Umbilical cord (tissue), 2 donors: ENCODE measurements at places on chromosomes 13 and 19.

GRCh38 chr13:114324334-114324733 lies 10.0 kb downstream of the CHAMP1 start:
- DNase-seq = no peak

GRCh38 chr13:34241332-34241731 lies 423.4 kb downstream of the RFC3 start:
- no peak for DNase-seq

- DNase-seq = no peak
Observed at GRCh38 chr13:48410199-48410598, 2.7 kb downstream of the LPAR6 start.

GRCh38 chr19:31173991-31174390 lies 175.2 kb downstream of the TSHZ3 start:
- DNase-seq = no peak

DNA sequence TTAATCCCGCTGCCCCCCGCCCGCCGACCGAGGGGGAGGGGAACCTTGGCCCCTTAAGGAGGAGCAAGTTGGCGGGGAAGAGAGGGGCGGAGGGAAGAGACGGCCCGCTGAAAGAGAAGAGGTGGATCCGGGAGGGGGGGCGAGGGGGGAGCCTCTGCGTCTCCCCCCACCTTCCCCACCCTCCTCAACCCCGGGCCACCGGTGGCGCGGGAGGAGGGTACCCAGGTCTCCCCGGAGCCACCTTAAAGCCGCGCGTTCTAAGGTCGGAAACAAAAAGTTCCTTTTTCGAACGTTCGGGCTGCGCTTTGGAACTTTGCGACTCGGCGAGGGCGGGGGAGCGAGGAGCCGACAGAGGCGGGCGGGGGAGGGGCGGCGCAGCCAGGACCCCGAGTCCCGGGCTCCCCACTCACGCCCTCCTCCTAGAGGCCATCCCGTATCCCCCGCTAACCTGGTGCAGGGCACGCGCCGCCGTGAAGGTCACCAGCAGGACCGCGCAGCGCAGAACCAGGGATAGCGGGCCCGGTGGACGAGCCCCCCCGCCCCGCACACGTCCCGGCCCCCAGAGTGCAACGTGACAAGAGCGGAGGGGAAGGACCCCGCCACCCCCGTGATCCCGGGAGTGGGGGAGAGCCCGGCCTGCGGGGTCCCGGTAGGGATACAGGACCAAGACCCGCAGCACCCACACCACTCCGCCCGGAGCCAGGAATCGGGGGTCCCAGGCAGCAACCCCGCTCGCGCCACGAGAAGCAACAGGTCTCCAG lies 659 bp downstream of the ERF start:
- DNase-seq = peak; percentile 84

GRCh38 chr19:18131841-18132596 lies 20.9 kb upstream of the PIK3R2 start:
- DNase-seq = no peak

DNA sequence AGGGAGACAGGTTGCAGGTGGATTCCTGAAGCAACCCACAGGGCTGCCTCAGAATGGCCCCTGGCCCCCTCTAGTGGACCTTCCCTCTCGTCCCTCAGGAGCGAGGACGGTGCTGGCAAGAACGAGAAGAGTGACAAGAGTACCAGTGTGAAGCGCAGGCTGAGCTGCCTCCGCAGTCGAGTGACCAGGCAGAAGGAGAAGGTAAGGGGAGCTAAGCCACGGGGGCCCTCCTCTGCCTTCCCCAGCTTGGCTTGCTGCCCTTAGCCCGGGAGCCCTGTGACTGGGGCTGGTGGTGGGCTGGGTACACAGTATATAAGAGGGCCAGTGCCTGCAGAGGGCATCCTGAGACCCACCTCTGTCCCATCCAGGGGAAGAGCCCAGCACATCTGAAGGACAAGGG lies 34.0 kb downstream of the ARHGEF18 start:
- DNase-seq = no peak

GRCh38 chr19:10808937-10809649 lies 26.9 kb downstream of the TMED1 start:
- peak; percentile 62 for DNase-seq

DNA sequence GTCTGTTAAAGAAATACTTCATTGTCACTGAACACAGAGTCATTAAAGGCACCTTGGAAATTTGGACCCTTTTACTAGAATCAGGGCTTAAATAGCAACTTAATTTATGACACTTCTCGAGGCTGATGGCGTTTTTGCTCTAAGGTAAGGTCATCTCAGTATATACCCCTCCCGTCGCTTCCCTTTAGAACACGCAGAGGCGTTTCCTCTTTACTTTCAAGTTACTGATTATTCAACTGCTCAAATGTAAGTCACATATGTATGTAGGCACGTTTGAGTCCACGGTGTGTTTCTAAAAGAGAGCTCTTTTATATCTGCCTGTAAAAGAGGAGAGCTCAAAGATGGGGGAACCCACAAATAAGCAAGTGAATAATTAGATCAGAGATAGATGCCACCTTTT lies 181.5 kb downstream of the TSHZ3 start:
- no peak for DNase-seq

- peak; percentile 20 for DNase-seq
Observed at GRCh38 chr13:77065461-77066147, 38.6 kb upstream of the FBXL3 start.

DNA sequence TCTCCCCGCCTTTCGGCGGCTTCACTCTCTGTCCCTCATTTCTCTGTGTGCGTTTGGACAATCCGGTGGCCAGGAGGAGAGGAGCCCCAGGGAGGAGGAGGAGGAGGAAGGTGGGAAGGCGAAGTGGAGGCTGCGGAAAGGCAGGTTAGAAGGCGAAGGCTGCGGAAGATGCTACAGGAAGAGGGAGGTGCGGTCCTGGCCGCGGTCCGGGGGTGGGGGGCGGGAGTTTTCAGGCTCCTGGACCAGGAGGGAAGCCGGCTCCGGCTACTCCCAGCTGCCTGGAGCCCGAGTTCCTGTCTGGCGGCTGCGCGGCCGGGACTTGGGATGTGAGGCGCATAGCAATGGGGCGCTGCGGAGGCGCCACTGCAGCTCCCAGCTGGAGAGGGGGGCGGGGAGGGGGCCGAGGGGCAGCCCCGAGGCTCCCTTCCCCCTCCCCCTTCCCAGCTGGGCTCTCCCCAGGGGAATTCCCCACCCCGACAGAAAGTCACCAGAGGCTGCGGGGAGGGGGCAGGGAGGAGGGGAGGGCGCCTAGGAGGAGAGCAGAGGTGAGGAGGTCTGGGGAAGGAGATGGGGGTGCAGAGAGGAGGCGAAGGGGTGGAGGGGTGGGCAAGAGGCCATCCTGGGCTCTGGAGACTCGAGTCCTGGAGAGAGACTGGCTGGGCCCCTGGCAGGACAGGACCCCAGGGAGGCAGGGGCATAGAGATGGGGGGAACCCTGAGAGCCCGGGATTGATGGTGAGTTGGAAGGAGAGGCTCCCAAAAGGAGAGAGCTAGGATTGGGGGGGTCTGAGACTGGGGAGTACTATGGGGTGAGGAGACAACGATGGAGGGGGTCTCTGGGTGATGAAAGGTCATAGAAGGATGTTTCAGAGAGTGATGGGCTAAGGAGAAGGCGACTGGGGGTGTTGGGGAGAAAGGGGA lies 2.0 kb downstream of the LRRC4B start:
- no peak for DNase-seq

DNA sequence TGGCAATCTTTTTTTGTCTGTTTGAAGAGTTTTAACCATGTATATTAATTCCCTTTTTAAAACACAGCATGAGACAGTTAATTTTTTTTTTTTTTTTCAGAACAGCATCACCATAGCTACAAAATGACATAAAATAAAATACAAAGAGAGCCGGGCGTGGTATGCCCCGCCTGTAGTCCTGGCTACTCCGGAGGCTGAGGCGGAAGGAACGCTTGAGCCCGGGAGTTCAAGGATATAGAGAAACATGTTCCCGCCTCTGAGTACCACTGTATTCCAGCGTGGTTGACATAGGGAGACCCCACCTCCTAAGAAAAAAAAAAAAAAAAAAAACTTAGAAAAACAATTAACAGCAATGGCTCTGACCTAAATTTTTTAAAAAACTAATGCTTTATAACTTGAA lies 10.0 kb upstream of the INSR start:
- no peak for DNase-seq

DNA sequence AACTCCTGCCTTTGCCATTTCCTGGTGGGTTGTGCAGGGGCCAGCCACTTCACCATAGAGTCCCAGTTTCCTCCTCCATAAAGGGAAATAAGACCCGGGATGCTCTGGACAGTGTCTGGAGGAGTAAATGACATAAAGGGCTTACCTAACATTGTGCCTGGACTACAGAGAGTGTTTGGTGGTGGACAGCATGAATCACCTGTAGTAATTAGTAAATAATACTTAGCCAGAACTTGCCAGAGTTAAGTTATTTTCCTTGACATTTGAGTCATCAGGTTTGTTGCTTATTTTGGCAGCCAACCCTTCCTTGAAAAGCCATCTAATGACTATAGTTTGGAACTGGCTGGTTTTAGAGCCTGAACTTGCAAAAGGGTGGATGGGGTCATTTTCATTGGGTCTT lies 159.2 kb downstream of the SLC7A1 start:
- DNase-seq = no peak

GRCh38 chr13:69589531-69590235 lies 517.9 kb upstream of the ATXN8OS start:
- DNase-seq = no peak

GRCh38 chr19:40304306-40304705 lies 19.2 kb upstream of the AKT2 start:
- no peak for DNase-seq

- no peak for DNase-seq
Observed at GRCh38 chr19:8245869-8246835, 37.0 kb downstream of the CERS4 start.

DNA sequence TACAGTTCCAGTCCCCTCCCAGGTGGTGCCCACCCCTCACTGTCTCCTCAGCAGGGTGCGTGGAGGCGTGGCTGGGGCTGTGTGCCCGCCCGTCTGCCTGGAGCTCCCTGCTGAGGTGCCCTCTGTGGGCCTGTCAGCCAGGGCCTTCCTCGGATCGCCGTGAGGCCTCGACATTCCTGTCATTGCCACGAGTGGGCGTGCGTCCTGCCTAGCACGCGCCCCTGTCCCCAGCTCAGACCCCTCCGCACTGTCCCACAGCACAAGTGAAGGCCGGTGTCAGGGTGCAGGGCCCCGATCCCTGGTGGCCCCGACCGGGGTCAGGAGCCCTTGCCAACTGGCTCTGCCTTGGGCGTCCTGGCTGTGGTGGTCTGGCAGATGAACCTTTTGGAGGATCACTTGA lies 32.2 kb downstream of the DOT1L start:
- no peak for DNase-seq

DNA sequence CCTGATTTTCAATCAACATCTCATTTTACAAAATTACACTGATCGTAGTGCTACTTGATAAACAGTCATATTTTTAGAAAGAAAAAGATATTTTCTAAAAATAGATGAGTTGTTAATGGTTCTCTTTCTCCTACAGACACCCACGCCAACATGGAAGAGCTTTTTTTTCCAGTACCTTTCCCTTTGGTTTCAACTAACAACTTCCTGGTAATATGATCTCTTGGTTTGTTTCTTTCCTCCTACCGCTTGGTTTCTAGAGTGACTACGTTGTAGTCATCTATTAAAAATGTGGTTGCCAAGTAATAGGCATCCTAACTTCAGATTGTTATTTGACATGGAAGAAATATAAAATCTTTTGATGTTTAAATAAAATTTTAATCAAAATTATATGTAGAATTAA lies 189.0 kb downstream of the LACC1 start:
- no peak for DNase-seq

- no peak for DNase-seq
Observed at GRCh38 chr13:100767192-100767591, 92.6 kb upstream of the TMTC4 start.

DNA sequence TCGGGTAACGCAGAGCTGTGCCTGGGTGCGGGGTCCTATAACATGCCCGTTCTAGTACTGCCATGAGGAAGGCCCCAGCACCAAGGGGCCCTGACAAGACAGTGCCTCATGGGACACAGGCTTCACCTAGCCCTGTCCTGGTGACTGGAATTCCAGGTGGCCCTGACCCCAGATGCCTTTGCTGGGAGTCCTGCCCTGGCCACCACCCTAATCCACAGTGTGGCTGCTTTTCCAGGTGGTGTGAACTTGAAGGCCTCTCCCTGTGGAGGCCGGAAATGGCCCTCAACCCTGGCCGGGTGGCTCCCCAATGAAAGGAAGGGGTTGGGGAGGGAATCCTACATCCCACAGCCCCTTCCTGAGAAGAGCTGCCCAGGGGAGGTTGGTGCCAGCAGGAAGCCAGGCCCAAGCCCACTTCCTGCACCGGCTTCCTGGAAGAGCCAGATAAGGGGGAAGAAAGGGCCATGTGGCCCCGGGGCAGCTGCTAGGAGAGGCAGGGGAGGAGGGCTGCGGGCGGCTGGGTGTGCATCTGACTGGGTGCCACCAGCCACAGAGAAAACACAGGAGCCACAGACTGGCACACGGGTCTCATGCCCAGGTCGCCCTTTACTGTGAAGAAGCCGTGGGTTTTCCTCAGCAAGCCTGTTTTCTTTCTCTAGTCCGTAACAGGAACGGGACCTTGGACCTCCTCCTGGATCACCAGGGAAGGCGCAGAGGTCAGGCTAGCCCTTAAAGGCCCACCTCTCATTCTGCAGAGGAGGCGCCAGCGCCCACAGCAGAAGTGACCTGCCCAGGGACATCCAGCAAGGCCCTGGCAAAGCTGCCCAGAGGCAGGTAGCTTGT lies 4.7 kb downstream of the LSM4 start:
- DNase-seq = peak; percentile 41
